CD4-positive, alpha-beta T cell (primary cell): ENCODE measurements at places on chromosomes 6 and 20.

GRCh38 chr20:48816282-48817205, 11.3 kb downstream of the PREX1 start:
- DNase-seq = no peak

DNA sequence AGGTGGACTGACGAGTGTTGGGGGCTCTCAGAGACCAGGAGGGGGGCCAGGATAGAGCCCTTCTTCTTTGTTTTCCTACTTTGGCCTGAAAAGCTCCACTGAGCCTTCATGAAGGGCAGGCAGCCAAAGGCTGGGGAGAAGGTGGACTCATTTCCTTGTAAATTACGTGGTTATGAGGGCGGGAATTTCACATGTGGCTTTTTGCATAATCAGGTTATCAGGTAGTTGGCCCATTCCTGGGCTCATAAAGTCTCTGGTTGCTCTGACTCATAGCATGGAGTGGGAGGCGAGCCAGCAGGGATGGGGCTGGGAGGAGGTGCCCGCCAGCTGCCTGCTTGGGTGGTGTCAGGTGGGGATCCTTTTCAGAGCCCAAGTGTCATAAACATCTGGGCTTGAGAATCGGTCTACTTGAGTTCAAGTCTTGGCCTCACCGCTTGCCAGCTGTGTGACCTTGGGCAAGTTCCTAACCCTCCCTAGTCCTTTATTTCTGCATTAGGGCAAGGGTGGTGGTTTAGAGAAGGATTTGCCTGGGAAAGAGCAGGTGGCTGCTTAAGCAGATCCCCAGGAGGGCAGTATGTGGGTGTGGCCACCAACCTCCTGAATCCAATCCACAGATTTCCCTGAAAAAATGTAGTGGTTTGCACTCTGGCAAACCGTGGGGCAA, 26.5 kb upstream of the RNF24 start:
- no peak for DNase-seq

DNA sequence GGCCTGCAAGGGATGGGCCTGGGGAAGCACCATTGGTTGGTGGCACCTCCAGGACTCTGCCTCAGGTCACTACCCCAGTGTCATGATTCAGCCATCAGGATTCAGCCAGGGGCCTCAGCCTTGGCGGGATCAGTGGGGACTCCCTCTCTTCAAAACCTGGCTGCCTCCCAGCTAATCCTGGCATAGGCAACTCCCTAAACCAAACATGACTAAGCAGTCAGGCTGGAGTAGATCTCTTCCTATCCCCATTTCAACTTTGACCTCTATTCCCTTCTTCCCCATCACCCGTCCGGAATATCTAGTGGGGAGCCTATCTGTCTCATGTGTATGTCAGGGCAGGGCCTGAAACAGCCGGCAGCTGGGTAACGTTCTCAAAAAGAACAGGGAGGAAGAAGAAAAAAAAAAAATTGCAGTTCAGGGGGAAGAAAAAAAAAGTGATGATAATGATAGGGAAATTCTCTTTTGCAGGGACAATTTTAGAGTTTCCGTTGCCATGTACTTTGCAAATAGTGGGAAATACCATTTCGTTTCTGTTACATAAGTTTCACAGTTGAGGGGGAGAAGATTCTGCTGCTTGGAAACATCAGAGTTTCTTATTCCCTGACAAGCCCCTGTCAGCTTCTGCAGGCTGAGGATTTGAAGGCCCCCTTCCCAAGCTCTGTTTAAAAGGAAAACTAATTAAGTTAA, 4.1 kb upstream of the PREX1 start:
- no peak for DNase-seq

- DNase-seq = peak; percentile 57
These were observed 679 bp upstream of the PPDPF start for GRCh38 chr20:63519668-63520503.

DNA sequence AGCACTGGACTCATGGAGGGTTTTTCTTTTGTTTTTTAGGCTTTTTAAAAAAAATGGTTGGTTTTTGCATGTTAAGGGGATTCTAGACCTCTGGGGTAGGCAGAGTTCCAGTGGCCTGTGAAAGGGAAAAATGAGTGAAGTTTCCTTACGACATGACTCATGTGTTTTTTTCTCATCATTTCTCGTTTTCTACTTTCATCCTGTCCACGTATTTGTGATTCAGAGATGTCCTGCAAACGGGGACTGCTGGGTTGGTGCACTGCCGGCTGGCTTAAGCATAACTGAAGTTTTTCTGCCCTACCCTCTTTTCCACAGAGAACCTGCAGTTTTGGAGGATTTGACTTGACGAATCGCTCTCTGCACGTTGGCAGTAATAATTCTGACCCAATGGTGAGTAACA, 182.3 kb downstream of the SASH1 start:
- DNase-seq = no peak

DNA sequence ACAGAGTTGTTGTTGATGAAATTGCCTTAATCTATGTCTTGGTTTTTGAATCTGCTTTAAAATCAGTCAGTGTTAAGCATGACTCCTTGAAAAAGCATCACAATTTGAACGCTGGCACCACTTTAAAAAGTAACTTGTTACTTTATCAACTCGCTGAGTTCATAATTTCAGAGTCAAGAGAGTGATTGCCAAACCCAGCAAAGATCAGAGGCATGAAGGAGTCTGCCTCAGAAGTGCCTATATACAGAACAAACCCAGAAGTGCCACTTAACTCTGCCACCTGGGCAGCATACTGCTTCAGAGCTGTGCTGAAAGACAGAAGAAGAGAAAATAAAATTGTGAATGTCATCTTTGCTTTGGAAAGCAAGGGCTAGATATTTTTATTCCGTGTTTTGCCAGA, 73.6 kb upstream of the HCRTR2 start:
- no peak for DNase-seq

DNA sequence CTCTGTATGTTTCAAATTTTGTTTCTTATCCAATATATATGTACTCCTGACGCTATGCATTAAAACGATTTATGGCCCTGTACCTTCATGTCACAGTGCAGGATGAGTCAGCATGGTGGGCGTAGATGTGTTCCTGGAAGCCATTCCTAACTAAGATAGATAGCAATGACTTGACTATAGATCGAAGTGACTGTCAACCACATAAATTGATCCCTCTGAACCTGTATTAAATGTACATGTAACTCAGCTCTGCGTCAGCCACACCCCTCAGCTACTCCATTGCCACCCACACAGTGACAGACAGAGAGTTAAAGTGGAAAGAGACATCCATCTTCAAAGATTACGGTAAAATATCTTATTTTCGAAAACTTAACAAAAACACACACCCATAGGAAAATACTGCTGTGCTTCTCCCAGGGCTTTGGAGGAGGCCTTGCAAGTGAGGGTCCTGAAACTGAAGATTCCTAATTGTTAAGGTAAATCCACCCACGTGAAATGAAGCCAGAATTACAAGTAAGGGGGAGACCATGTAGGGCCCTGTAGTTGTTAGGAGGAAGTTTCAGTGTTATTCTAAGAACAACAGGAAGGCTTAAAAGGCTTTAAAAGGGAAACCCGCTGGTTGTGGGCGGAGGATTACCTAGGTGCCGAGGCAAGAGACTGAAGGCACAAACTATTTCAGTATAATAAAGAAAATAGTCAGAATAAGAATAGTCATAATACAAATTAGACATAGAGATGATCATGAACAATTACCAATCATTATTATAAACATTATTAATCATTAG, 10.3 kb upstream of the RAD21L1 start:
- DNase-seq = no peak

DNA sequence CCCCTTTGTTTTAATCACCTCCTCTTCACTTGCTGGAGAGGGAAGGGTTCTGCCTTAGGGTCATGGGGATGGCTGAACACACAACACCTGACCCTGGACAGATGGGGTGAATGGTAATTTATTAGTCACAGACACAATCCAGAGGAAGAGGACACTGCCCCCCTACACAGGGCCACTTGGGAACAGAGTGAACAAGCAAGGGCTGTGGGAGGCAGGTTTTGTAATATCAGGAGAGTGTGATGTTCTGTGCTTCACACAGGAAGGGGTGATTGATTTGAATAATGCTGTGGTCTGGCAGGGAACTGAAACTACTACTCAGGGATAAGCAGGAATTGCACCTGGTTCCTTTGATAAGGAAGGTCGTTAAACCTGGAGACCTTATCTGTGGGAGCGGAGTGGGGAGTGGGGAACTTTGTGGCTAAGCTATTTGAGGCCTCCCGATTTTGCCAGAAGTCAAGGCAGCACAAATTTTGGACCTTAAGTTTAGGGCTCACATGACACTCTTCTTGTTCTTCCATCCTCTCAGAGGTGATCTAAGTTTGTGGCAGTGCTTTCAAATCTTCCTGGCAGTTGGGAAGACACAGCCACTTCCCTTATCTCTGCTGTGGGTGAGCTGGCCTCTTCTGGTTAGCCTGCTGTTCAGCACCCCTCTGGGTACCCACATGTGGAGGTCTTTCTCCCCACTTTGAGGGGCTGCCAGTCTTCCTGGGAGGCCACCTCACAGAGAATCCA, 77.8 kb downstream of the CD164 start:
- DNase-seq = no peak

DNA sequence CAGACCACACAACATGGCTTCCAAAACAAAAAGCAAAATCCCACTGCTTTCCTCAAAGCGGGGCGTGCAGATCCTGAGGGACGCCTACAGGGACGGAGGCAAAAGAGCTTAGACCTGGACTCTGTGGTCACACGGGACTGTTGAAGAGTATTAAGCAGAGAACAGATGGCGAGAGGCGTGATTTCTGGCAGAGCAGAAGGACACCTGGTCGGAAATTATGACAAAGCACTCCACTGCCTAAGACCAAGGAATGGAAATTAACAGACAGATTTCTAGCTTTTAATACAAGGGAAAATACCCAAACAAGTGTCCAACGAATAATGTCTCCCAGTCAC, 15.4 kb downstream of the CST7 start:
- DNase-seq = no peak

- DNase-seq = no peak
These were observed 71.3 kb upstream of the GNRH2 start for GRCh38 chr20:2972126-2972525.
